ENCODE measurements at places on chromosomes 2 and 18.

DNA sequence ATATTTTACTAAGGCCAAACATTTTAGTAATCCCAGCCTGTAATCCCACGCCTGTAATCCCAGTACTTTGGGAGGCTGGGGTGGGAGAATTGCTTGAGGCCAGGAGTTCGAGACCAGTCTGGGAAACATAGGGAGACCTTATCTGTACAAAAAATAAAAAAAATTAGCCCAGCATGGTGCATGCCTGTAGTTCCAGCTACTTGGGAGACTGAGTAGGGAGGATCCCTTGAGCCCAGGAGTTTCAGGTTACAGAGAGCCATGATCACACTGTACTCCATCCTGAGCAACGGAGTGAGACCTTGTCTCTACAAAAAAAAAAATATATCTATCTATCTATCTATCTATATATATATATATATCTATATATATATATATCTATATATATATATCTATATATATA, 19.1 kb downstream of the KLHL23 start:
- no peaks in the 10 kb centered on the region for H3K27me3 ChIP-seq
- no peak overlapping the region for H3K27ac ChIP-seq
- H3K4me1 ChIP-seq = no peaks in the 10 kb centered on the region
- H3K4me3 ChIP-seq = no peak overlapping the region
- H3K36me3 ChIP-seq = peaks cover 3% of the 10 kb centered on the region
- no peak for DNase-seq

- H3K27ac ChIP-seq = no peak overlapping the region
- no peaks in the 10 kb centered on the region for H3K27me3 ChIP-seq
- H3K36me3 ChIP-seq = no peaks in the 10 kb centered on the region
- no peak overlapping the region for H3K4me3 ChIP-seq
Measured at GRCh38 chr2:75324141-75324540, 124.8 kb upstream of the TACR1 start.

GRCh38 chr18:7514796-7515440, 52.2 kb upstream of the PTPRM start:
- H3K36me3 ChIP-seq = no peaks in the 10 kb centered on the region
- peak; percentile 22 for DNase-seq
- no peak overlapping the region for H3K4me3 ChIP-seq

- no peak for DNase-seq
- no peaks in the 10 kb centered on the region for H3K36me3 ChIP-seq
- no peak overlapping the region for H3K27ac ChIP-seq
- H3K4me3 ChIP-seq = no peak overlapping the region
- H3K27me3 ChIP-seq = no peaks in the 10 kb centered on the region
Measured at GRCh38 chr2:157363612-157364101, 38.0 kb upstream of the ERMN start.

GRCh38 chr2:8416849-8417832, 264.7 kb upstream of the ID2 start:
- DNase-seq = no peak
- H3K36me3 ChIP-seq = no peaks in the 10 kb centered on the region
- no peaks in the 10 kb centered on the region for H3K27me3 ChIP-seq
- H3K27ac ChIP-seq = no peak overlapping the region

GRCh38 chr2:31075431-31075830, 62.8 kb downstream of the GALNT14 start:
- no peak overlapping the region for H3K4me3 ChIP-seq
- H3K27me3 ChIP-seq = no peaks in the 10 kb centered on the region
- no peaks in the 10 kb centered on the region for H3K4me1 ChIP-seq

- H3K27me3 ChIP-seq = no peaks in the 10 kb centered on the region
- no peak for DNase-seq
- no peak overlapping the region for H3K4me3 ChIP-seq
- no peaks in the 10 kb centered on the region for H3K4me1 ChIP-seq
- H3K27ac ChIP-seq = no peak overlapping the region
Measured at GRCh38 chr2:18483896-18484295, 76.6 kb downstream of the RDH14 start.

- no peaks in the 10 kb centered on the region for H3K27me3 ChIP-seq
- no peak overlapping the region for H3K27ac ChIP-seq
- H3K4me3 ChIP-seq = no peak overlapping the region
Measured at GRCh38 chr2:177053716-177054115, 158.9 kb upstream of the HNRNPA3 start.
